ENCODE measurements at places on chromosomes 4 and X. TPM values are rescaled to one million over a fixed set of nuclear protein-coding genes. Genes with fewer than 3 reads are reported as not detected.

Gene ZCCHC18
- 9.3 TPM for total RNA-seq

Gene EDA2R
- total RNA-seq = 3.6 TPM

Gene GAGE13
- total RNA-seq = not detected

Gene DGKK
- total RNA-seq = 0.18 TPM

Gene PPARGC1A
- 2.8 TPM for total RNA-seq

Gene LNX1
- total RNA-seq = not detected

Gene USP17L12
- not detected for total RNA-seq

Gene GATA1
- not detected for total RNA-seq

Gene DGAT2L6
- total RNA-seq = not detected

Gene SYAP1
- 41.1 TPM for total RNA-seq

Gene MAGEA1
- not detected for total RNA-seq

DNA sequence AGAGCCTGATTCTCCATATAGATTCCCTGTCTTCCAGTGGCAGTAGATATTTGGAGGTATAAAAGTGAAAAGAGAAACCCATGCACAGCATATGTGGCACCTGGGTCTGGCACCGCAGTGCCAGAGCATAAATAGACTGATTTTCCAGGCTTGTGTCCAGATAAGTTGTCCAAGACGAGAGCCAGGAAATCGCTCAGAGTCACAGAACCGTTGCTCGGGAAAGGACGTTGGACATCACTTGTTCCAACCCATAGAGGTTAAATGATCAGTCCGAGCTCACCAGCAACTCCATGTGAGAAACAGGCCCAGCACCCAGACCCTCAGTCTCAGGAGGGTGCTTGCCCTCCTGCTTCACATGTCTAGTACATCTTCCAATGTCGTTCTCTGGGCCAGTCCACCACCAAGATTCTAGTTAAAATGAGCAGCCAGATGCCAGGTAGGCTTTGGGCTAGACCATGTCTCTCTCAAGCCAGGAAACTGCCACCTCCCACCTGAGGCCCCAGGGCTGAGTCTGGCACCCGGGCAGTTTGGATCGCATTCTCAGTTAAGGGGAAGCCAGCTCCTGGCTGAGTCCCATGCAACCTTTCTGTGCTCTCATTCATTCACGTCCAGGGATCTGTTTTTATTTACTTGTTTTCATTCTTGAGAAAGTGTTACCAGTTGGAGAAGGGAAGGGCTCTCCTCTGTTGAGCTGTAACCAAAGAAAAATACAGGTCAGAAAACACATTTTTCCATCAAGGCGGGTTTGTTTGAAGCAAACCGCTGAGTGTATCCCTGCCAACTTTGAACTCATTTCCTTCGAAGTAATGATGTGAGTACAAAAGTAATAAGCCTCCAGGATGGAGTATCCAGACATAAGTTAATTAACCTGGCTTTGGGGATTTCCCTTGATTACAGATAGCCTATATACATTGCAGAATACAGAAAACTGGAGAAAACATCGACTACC lies 91.7 kb downstream of the PHOX2B start:
- H3K36me3 ChIP-seq = no peaks in the 10 kb centered on the region
- H3K4me1 ChIP-seq = no peaks in the 10 kb centered on the region
- H3K4me3 ChIP-seq = no peak overlapping the region

DNA sequence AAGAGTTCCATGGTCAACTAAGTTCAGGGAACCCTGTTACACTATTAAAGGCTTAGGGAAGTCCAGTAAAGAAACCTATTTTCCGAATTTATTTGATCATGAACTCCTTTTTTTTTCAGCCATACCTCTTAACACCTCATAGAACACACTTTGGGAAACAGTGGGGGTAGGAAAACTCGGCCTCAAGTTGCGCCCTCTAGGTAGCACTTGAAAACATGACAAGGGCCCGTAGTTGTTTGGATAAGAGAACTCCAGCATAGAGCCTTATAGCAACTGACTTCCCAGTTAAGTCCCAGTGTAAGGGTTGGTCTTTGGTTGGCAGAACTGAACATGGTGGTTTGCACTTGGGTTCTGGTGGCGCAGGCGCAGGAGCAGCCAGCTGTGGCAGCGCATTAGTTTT lies 14.4 kb downstream of the OGT start:
- no peak for DNase-seq
- H3K4me3 ChIP-seq = no peak overlapping the region
- H3K27me3 ChIP-seq = no peaks in the 10 kb centered on the region

- DNase-seq = no peak
- H3K36me3 ChIP-seq = no peaks in the 10 kb centered on the region
- peaks cover 5% of the 10 kb centered on the region for H3K4me1 ChIP-seq
- no peak overlapping the region for H3K4me3 ChIP-seq
- no peak overlapping the region for H3K27ac ChIP-seq
Observed at GRCh38 chrX:13955975-13956374, 73.7 kb downstream of the GEMIN8 start.

GRCh38 chr4:93983140-93983539 lies 154.6 kb downstream of the ATOH1 start:
- DNase-seq = no peak
- H3K4me1 ChIP-seq = peaks cover 18% of the 10 kb centered on the region
- no peaks in the 10 kb centered on the region for H3K27me3 ChIP-seq
- H3K4me3 ChIP-seq = no peak overlapping the region

DNA sequence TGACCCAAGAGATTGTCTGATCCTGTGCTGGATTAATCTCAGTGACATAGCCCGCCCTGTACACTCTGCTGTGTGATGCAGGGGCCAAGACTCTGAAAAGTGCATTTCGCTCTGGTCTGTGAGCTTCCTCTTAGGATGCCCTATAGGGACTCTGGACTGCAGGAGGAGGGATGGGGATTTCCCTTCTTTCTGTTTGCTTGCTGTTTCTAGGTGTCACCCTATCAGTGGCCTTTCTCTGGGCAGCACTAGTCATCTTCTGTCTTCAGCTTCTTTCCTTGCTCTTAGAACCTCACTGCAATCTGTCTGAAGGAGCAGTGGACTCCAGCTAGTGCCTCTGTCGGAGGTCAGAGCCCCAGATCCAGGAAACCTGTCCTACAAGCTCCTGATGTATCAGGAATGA lies 34.5 kb upstream of the SCRG1 start:
- no peak overlapping the region for H3K27ac ChIP-seq
- no peak overlapping the region for H3K4me3 ChIP-seq
- no peak for DNase-seq

- H3K36me3 ChIP-seq = peaks cover 15% of the 10 kb centered on the region
- no peaks in the 10 kb centered on the region for H3K27me3 ChIP-seq
- no peak for DNase-seq
- no peak overlapping the region for H3K27ac ChIP-seq
- peaks cover 20% of the 10 kb centered on the region for H3K4me1 ChIP-seq
Observed at GRCh38 chr4:183920512-183920911, 15.4 kb downstream of the STOX2 start.

DNA sequence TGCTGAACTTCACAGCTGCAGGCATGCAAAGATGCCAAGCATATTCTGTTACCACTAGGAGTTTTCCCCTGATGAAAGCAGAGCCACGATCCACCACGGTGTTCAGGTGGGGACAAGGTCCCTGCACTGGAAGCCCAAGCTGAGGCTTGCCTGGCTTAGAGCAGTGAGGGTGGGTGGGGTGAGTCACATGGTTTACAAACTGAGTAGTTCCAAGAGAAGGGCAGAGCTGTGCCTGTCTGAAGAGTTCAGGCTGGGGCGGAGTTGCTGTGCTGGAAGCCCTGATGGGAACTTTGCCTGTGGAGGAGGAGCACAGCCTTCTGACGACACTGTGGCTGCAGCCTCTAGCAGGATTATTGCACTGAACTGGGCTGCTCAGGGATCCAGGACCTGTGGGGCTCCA lies 45.5 kb downstream of the FAM9B start:
- peaks cover 4% of the 10 kb centered on the region for H3K4me1 ChIP-seq
- no peaks in the 10 kb centered on the region for H3K36me3 ChIP-seq
- H3K27me3 ChIP-seq = no peaks in the 10 kb centered on the region
- H3K27ac ChIP-seq = no peak overlapping the region
- no peak overlapping the region for H3K4me3 ChIP-seq

GRCh38 chr4:22625311-22625710 lies 67.4 kb upstream of the GBA3 start:
- peak overlapping the region; percentile 5 for H3K27ac ChIP-seq
- no peaks in the 10 kb centered on the region for H3K36me3 ChIP-seq
- peaks cover 30% of the 10 kb centered on the region for H3K4me1 ChIP-seq

GRCh38 chrX:104118765-104119164 lies 6.4 kb downstream of the ZCCHC18 start:
- no peak overlapping the region for H3K4me3 ChIP-seq
- H3K36me3 ChIP-seq = no peaks in the 10 kb centered on the region
- H3K27ac ChIP-seq = no peak overlapping the region
- no peaks in the 10 kb centered on the region for H3K27me3 ChIP-seq
- DNase-seq = no peak

DNA sequence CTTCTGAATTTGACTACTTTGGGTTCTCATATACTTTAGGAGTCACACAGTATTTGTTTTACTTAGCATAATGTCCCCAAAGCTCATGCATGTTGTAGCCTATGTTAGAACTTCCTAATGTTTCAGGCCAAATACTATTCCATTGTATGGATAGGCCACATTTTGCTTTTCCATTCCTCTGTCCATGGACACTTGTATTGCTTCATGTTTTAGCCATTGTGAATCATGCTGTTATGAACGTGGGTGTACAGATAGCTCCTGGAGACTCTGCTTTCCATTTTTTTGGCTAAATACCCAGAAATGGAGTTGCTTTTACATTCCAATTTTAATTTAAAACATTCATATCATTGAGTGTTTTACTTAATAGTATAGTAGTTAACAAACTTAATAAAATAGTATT lies 54.5 kb downstream of the HTT start:
- H3K4me1 ChIP-seq = no peaks in the 10 kb centered on the region
- H3K4me3 ChIP-seq = no peak overlapping the region
- H3K27ac ChIP-seq = no peak overlapping the region
- no peak for DNase-seq

- H3K27me3 ChIP-seq = no peaks in the 10 kb centered on the region
- H3K4me3 ChIP-seq = no peak overlapping the region
- H3K4me1 ChIP-seq = peaks cover 3% of the 10 kb centered on the region
- no peak for DNase-seq
- H3K27ac ChIP-seq = no peak overlapping the region
Observed at GRCh38 chrX:47628982-47629381, 748 bp downstream of the CFP start.

- H3K27ac ChIP-seq = no peak overlapping the region
- peaks cover 3% of the 10 kb centered on the region for H3K36me3 ChIP-seq
- no peak for DNase-seq
- peaks cover 20% of the 10 kb centered on the region for H3K4me1 ChIP-seq
Observed at GRCh38 chr4:186934841-186935443, 211.3 kb upstream of the FAT1 start.

- H3K4me1 ChIP-seq = peaks cover 5% of the 10 kb centered on the region
- DNase-seq = no peak
- peaks cover 1% of the 10 kb centered on the region for H3K36me3 ChIP-seq
- H3K27ac ChIP-seq = no peak overlapping the region
- no peak overlapping the region for H3K4me3 ChIP-seq
Observed at GRCh38 chrX:119878740-119879139, 7.1 kb downstream of the NDUFA1 start.

GRCh38 chr4:5110901-5111300 lies 59.6 kb downstream of the STK32B start:
- no peaks in the 10 kb centered on the region for H3K36me3 ChIP-seq
- no peak overlapping the region for H3K27ac ChIP-seq
- H3K27me3 ChIP-seq = peaks cover 2% of the 10 kb centered on the region
- DNase-seq = no peak

Data from neural crest cell (in vitro differentiated cells).